Stimulated activated CD8-positive, alpha-beta memory T cell treated with anti-CD3 and anti-CD28 coated beads, Interleukin-2, amount 100 ng/mL, for 1 hour (primary cell): ENCODE measurements at places on chromosomes 5 and 9.

DNA sequence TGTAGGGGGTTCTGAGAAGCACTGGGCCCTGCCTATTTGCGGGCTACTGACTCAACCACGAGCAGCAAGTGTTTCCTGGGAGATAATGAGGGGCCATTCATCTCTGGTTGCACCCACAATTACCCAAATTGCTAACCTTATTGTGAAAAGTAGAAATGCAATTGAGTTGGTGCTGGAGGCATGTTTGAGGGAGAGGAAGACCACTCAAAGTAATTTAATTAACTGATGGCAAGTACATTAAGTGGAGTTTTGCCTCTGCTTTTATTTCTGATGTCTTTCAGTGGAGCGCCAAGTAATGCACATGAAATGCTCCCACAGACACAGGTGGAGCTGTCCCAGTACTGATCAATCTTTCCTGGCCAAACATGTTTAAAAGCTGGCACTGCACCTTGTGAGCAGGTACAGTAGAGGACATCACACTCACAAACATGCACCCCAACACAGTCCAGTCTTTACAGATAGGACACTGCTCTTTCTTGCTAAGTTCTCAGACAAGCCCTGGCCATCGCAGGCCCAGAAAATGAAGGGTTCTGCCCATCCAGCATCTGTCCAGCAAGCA, 195.4 kb downstream of the HSPA4 start:
- no peak for DNase-seq

DNA sequence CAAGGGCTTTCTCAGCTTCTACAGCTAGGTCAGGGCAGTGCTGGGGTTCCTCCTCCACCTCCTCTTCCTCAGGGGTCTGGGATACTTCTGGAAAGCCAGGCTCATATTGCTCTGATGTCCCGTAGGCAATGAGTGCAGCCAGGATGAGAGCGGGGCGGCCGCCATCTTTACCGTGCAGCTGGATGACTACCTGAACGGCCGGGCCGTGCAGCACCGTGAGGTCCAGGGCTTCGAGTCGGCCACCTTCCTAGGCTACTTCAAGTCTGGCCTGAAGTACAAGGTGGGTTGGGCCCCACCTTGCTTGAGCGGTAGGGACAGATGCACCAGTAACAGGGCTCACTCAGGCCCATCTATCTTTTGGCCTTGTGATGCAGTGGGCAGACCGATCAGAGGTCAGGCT, 34.8 kb downstream of the GSN start:
- DNase-seq, result no peak

DNA sequence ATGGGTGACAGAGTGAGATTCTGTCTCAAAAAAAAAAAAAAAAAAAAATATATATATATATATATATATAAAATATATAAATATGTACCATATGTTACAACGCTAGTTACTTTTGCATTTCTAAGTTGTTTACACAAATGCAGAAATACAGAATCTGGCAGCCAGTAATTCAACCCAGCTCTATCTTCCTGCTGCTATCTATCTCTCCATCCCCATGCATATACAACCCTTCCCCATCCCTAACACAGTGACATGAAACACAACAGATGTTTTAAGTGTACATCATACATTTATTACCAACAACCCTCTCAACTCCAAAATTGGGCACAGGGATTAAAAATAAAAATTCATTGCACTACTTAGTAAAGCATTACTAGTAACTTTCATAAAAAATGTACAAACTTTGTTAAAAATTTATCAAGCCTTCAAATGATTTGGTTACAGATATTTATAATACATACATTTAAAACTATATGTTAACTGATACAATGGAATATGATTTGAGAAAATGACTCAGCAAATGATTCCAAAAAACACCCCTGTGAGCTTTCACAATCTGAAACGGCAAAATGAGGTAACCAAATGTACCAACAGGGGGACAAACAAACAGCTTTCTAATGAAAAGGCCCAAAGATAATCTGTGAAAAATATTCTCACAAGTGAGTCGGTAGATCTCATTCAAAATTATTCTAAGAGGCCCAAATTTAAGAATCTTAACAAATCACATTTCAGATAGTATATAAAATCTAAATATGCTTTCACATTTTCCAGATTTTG, 63.8 kb downstream of the RNF38 start:
- no peak for DNase-seq

- DNase-seq, result no peak
These were observed 141.7 kb downstream of the ADGRV1 start for GRCh38 chr5:90700299-90700698.

- DNase-seq, result no peak
These were observed 234.1 kb upstream of the ACTBL2 start for GRCh38 chr5:57716661-57717060.

- no peak for DNase-seq
These were observed 159.8 kb upstream of the KLF9 start for GRCh38 chr9:70574151-70574837.
